CD4-positive, alpha-beta memory T cell (primary cell): ENCODE measurements at places on chromosomes 1 and 21.

DNA sequence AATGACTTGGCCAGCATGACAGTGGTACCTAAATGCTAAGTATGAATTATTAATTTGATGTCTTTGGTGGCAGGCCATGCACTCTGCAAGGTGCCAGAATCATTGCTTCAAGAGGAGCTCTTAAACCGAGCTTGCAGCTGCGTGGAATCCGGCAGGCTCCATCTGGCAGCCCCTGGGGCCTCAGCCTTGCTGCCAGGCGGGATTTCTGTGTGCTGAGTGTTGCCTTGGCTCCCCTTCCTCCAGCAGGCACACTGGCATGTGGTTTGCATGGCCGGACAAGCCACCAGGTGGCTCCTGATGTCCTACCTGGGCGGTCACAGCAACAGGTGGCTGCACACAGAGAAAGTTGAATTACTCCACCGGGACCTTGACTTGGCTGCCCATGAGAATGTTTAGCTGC lies 155.4 kb downstream of the URB2 start:
- no peak for DNase-seq

- DNase-seq: no peak
Observed at GRCh38 chr1:56132520-56132919, 446.8 kb downstream of the PLPP3 start.

DNA sequence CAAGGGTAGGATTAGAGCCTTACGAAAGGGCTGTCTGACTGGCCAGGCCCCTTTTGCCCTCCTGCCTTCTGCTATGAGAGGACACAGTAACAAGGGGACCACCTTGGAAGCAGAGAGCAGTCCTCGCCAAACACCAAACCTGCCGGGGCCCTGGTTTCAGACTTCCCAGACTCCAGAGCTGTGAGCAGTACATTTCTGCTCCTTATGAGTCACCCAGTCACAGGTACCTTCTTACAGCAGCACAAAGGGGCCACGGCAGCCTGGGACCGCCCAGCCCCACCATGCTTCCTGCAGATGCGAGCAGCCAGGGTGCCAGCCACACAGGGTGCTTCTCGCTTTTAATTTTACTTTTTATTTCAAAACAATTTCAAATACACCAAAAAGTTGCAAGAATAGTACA lies 17.2 kb upstream of the POFUT2 start:
- no peak for DNase-seq

DNA sequence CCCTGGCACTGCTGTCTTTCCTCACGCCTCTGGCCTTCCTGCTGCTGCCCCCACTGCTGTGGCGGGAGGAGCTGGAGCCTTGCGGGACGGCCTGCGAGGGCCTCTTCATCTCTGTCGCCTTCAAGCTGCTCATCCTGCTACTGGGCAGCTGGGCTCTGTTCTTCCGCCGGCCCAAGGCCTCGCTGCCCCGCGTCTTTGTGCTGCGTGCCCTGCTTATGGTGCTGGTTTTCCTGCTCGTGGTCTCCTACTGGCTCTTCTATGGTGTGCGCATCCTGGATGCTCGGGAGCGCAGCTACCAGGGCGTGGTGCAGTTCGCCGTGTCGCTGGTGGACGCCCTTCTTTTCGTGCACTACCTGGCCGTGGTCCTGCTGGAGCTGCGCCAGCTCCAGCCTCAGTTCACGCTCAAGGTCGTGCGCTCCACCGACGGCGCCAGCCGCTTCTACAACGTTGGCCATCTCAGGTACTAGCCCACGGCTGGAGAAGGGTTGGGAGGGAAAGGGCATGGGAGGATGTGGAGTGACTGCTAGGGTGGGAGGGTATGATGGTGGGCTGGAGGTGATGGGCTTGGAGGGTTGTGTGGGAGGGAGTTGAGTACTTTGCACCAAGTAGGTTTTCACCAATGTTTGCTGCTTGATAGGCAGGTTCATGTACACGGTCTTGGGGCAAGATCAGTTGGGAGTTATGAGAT lies 18.9 kb downstream of the VANGL2 start:
- DNase-seq: no peak

- DNase-seq: no peak
Observed at GRCh38 chr1:88451856-88452255, 232.2 kb upstream of the PKN2 start.

GRCh38 chr1:31476891-31477846 lies 64.2 kb downstream of the SERINC2 start:
- DNase-seq: no peak

GRCh38 chr1:205775717-205776056 lies 405 bp upstream of the RAB29 start:
- DNase-seq: no peak

DNA sequence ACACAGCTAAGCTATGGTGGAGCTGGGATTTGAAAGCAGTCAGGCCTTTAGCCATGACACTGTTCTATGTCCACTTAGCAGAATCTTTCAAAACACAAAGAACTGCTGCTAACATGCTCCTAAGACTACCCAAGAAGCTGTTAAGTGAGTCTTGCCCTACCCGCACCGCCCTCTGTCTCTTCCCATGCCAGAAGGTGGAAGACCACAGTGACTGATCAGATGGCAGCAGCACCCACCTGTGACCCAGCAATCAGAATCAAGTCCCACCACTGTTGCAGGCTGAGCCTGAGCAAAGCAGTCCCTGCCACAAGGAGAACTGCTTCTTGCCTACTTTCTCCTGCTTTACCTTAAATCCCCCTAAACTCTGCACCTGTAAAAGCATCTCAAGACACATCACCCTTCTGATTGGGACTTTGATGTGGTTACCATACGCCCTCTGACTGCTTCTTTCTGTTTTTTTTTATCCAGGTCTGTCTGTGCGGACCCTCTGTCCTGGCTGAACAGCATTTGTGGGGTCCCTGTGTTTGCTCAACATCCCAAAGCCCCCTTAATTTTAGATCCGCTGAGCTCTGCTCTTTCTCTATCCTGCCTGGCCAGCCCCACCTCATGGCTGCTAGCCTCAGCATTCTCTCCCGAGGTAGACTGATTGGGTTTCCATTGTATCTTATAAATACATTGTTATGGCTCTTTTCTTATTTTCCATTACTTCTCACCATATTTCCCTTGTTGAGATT lies 16.0 kb downstream of the IRF2BP2 start:
- DNase-seq: no peak

DNA sequence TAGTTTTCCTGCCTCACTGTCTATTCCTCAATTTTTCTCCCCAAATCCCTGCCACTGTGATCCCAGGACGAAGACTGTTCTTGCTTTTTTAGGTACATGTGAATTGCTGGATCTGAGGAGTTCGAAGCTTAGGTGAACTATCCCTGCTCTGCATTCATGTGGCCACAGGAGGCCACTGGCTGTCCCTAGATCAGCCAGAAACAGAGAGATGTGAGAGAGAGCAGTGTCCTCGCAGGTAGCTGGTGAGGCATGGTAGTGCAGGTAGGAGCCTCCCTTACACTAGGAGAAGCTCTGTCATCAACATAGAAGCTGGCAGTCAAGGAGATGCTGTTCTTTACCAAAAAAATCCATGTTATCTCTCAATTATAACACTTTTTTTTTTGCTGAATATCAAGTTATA lies 71.5 kb downstream of the USP24 start:
- DNase-seq: no peak

- no peak for DNase-seq
Observed at GRCh38 chr21:27425172-27425571, 458.3 kb upstream of the ADAMTS5 start.

DNA sequence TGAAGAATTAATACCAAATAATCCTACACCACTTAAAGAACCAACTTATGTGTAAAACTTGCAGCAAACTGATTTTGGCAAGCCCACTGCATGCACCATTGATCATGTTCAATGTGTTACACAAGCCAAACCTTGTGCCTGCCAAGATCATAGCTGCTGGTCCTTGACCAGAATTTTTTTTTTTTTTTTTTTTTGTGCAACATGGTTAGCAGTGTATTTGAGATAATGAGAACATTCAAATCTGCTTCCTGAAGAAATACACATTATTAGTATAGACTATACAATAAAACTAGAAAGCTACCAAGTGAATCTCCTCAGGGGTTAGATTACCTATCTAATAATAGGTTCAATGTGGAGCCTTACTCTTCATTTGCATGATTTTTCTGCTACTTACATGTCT lies 421.0 kb downstream of the MRPL39 start:
- no peak for DNase-seq

GRCh38 chr1:59898927-59899326 lies 27.6 kb downstream of the CYP2J2 start:
- no peak for DNase-seq

- DNase-seq: peak; percentile 70
Observed at GRCh38 chr1:40381268-40382107, 8.0 kb downstream of the SMAP2 start.

GRCh38 chr1:156025876-156026275 lies 5.1 kb upstream of the SSR2 start:
- DNase-seq: no peak

DNA sequence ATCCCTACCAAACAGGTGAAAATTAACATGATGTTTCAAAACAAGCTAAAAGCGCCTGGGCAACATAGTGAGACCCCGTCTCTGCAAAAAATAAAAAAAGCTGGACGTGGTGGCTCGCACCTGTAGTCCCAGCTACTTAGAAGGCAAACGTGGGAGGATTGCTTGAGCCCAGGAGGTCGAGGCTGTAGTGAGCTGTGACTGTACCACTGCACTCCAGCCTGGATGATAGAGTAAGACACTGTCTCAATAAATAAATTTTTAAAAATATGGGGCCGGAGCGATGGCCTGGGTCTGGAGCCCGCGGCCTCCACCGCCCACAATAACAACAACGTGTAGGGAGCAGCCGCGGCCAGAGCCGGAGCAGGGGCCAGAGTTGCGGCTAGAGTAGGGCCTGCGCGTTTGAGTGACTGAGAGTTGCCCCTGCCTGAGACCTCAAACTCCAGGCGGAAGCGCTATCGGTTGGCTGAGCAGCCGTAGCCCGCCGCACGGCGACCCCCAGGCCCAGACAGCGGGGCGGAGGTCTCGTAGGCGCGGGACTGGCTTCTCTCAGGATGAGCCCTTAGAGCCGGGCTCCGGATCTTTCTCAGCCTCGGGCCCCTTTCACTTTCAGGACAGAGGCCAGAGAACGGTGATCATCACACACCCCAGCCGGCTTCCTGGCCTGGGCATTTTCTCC lies 41.4 kb downstream of the ZMYM1 start:
- DNase-seq: no peak

GRCh38 chr21:18354947-18355346 lies 48.6 kb downstream of the TMPRSS15 start:
- no peak for DNase-seq

DNA sequence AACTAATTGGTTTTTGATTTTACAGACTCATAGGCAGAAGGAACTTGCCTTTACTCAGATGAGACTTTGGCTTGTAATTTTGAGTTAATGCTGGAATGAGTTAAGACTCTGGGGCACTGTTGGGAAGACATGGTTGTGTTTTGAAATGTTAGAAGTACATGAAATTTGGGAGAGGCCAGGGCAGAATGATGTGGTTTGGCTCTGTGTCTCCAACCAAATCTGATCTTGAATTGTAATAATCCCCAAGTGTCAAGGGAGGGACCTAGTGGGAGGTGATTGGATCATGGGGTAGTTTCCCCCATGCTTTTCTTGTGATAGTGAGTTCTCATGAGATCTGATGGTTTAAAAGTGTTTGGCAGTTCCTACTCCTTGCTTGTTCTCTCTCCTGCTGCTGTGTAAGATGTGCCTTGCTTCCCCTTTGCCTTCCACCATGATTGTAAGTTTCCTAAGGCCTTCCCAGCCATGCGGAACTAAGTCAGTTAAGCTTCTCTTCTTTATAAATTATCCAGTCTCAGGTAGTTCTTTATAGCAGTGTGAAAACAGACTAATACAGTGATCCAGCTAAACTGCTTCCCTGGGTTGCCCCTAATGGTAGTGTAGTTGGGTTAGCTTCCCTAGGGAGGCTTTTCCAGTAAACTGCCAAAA lies 10.2 kb downstream of the CPT2 start:
- DNase-seq: no peak

DNA sequence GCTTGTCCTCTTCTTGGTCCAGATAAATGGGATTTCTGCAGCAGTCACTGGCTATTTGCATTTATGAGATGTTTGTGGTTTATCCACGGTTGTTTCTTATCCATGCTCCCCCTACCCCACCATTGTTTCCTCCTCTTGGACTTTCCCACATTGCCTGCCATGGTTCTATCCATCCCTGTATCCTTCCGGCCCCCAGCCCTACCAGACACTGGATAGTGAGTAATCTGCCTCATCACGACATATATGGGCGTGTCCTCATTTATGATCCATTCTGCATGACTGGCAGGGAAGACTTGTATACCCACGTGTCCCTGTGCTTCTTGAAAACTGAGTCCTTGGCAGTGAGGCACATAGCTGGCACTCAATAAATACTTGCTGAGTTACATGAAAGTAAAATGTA lies 40.1 kb downstream of the CACNA1S start:
- DNase-seq: no peak

DNA sequence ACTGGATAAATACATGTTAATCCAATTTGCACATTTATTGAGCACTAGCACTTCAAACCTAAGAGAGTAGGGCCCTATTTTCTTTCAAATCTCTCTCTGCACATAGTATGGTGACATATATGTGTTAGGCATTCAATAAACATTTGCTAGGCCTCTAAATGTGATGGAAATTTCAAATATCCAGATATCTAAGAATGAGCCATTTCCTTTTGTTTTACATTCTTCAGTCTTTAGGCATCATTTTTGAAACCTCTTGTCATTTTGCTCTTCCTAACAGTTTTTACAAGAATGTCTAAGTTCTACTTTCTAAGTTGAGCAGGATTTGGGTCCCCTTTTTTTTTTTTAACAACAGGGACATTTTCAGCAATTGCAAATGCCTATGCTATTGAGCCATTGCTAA lies 395.7 kb upstream of the ST6GALNAC5 start:
- DNase-seq: no peak

DNA sequence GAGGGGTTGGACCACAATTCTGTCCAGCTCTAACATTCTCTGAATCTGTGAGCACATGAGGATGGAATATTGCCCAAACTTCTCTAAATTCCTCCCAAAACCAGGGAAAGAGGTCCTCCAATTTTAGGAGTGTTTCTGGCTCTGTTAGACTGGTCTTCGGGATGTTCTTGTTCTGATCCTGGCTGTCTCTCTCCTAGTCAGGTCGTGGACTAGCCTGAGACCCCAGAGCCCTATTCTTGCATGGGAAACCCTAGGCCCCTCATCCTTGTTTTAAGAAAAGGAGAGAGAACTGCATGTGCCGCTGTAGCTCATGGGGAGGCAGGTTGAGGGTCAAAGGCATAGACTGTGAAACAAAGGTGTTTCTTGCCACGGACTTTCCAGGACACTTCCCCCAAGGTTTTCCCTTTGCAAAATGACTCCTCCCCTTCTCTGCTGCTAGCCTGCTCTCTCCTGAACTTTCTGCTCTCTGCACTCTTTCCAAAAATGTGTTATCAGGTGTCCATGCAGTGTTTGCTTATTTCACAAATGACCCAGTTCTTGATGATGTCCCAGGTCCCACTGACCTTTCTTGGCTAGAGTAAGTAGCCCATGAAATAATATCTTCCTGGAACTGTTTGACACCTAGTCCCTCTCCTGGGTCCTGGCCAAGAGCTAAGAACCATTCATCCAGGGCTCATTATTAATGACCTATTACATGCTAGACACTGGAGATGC lies 29.3 kb upstream of the RD3 start:
- DNase-seq: no peak
